Left kidney (tissue), 8 donors: ENCODE measurements at places on chromosomes 7 and 10.

DNA sequence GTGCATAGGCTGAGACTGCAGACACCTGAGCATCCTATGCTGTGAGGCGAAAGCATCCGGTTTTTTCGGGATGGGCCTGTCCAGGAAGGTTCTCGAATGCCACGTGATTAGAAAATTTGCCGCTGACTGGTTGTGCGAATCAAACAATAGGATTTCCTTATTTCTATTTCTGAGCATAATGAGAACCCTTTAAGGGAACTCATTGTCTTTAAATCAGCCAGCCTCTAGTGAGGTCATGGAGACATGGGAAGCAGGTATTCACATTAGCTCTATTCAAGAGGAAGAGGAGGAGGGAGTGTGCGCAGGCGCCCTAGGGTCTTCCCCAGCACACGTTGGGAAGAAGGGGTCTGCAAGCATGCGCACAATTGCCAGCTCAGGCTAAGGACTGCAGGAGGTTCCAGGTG lies 5.6 kb downstream of the GIMAP1 start:
- DNase-seq: no peak

GRCh38 chr10:23850631-23851030 lies 358.3 kb upstream of the KIAA1217 start:
- no peak for DNase-seq

GRCh38 chr7:116232920-116233319 lies 22.6 kb downstream of the TES start:
- no peak for DNase-seq

GRCh38 chr10:21505711-21506278 lies 19.7 kb downstream of the SKIDA1 start:
- no peak for DNase-seq

DNA sequence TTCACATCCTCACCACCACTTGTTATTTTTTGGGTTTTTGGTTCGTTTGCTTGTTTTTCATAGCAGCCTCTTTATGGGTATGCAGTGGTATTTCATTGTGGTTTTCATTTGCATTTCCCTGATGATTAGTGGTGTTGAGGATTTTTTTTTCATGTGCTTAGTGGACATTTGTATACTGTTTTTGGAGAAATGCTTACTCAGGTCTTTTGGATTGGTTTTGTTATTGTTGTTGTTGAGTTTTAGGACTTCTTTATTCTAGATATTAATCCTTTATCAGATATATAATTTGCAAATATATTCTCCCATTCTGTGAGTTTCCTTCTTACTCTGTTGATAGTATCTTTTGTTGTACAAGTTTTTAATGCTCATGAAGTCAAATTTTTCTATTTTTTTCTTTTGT lies 42.8 kb downstream of the GAD2 start:
- no peak for DNase-seq

DNA sequence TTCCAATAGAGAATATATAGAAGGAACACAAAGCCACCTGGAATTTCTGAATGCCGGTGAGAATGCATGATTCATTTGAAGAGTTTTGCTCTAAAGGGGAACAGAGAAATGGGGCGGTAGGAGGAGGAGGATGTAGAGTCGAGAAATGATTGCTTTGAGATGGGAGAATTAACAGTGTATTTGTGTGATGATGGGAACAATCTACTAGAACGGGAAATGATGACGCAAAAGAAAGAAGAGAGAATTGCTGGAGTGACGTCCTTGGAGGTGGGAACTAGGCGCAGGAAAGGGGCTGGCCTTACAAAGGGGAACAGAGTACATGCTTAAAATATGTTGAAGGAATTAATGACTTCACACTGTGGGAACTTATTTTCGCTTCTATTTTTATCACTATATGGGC lies 188.1 kb downstream of the SDHAF3 start:
- DNase-seq: no peak

DNA sequence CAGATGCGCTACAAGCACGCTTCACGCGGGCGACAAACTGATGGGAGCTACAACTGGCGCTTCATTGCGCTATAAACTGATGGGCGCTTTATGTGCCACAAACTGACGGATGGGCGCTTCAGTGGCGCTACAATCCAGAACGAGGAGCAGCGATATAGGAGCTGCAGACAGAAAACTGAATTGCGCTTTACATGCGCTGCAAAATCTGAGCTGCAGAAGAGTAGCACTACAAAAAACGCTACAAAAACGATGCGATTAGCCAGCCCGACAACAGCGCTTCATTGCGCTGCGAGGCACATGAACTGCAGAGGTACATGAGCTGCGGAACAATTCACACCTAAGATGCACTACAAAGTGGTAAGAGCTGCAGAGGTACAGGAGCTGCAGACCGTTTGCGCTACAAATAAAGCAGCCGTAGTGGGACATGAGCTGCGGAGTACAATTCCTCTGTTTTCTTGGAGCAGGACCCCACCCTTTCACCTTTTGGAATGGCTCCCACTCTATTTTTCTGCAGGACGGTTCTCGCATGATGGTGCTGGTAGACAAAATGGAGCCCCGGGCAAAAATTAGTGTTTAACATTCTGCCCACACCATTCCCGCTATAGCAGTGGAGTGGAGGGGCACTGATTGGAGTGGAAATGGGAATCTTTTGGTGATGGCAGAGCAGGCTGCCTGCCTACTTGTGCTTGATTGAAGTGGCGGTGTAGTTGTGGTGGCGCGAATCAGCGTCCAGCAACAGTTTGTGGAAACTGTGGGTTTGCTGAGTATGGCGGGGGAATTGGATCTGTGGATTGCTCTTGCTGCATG lies 1.2 kb upstream of the SGCE start:
- DNase-seq: no peak

GRCh38 chr7:96167424-96167823 lies 154.5 kb downstream of the SLC25A13 start:
- no peak for DNase-seq
